Neural crest cell (in vitro differentiated cells): ENCODE measurements at places on chromosomes 1 and 21. TPM values are rescaled to one million over a fixed set of nuclear protein-coding genes. Genes with fewer than 3 reads are reported as not detected.
A peak's percentile ranks its signal among the peaks of the same experiment; 100 is the strongest.

Gene KRTAP13-2
- total RNA-seq: not detected in 2 replicates

DNA sequence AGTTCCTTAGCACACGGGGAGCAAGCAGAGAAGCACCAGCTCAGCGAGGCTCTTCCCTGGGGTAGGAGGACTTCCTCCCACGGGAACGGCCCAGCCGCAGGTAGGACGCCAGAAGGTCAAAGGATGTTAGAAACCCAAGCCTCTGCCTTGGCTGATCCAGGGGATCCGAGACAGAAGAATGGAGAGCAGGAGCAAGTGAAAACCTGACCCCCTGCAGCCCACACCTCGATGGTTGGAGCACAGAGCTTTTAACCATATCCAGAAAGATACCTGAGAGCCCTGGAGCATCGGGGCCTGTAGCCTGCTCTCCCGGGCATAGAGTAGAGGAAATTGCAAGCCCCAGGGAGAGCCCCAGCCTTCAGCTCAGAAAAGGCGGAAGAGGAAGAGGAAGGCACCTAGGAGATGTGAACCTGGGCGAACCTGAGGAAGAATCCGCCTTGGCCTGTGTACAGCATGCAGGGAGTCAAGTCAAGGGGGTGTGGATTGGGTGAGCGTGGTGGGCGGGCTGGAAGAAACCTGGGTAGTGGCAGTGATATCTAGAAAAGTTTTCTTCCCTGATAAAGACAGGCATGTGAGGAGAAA lies 76.3 kb downstream of the PSMG1 start:
- no peak for DNase-seq

DNA sequence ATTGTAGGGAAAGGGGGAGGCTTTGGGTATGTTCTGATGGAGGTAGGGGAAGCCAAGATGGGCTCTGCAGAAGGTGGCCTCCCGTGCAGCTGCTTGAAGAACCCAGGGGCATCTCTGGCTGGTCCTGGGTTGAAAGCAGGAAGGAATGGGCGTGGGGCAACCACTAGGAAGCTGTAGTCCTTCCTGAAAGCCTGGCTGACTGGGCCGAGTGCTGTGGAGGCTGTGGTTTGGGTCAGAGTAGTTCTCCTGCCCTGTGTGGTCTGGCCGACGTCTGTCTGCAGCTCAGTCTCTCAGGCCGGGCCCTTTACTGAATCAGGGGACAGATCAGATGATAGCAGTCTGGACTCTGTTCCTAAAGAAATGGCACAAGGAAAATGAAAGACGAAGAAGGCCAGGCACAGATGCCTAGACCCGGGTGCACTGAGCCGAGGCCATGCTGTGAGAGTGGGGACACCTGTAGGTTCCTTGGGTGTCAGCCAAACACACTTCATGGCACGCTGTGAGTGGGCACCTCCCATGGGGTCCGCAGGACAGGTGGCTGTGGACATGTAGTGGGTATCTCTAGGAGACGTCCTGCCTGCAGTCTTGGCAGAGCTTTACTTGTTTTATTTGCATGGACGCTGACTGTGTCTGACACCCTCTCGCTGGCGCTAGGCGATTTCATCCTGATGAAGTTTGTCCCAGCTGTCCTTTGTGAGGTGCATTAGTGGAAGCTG lies 87.0 kb downstream of the POFUT2 start:
- no peak for DNase-seq

DNA sequence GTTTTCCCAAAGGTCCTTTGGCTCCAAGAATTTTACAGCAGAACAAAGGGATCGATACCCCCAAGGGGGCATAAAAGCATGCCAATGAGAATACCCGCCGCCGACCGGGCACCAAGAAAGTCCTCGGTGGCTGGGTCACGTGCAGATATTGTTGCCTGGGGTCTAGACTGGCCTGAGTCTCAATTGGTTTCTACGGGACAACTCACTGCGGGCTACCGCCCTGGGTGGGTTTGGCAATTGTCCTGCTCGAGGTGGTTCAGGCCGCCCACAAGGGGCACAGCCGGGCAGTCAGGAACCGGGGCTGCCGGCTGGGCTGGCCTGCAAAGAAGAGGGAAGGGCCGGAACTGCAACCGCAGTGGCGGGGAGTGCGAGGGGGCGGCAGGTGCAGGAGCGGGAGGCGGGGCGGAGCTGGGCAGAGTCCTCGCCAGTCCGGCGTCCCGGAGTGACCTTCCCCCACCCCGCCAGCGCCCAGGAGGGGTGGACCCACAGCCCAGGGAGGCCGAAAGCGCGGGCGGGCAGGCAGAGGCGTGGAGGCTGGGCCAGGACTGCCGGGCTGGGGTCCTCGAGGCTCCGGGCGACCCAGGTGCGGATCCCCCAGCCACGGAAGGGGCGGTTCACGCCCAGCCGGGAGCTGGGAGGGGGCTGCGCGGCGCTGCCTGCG lies 926 bp upstream of the ATP1B1 start:
- DNase-seq: no peak

Gene FLG2
- total RNA-seq: not detected in 2 replicates

DNA sequence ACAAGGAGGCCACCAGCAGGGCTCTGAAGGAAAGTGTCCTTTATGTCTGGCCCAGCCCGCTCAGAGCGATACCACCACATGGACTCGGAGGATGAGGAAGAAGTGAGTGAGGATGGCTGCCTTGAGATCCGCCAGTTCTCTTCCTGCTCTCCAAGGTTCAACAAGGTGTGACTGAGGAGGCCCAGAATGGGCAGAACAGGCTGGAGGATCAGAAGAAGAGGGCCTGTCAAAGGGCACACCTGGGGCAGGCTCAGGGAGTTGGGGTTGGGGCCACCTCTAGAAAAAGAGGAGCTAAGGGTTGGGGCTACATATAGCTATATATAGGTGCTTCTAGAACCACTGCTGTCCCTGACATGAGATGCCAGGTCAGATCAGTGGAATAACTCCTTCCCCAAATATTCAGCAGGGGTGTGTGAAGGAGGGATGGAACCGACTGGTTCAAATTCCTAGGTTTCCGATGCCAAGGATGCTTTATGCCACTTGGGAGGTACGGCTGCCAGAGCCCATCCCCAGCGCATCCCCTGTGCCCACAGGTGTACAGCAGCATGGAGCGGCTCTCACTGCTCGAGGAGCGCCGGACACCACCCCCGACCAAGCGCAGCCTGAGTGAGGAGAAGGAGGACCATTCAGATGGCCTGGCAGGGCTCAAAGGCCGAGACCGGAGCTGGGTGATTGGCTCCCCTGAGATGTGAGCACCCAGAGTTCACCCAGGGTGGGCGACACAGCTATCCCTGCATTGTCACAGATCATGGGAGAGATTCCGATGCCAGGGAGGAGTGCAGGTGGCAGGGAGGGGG lies 102.2 kb downstream of the PIK3R3 start:
- no peak for DNase-seq

Gene COL8A2
- total RNA-seq: 0.09 TPM in 2 replicates

GRCh38 chr1:15350151-15350550 lies 59.5 kb upstream of the EFHD2 start:
- DNase-seq: no peak

Gene ARID4B
- 43.6 and 46.0 TPM in 2 replicates for total RNA-seq

Gene KRTAP19-3
- not detected in 2 replicates for total RNA-seq

DNA sequence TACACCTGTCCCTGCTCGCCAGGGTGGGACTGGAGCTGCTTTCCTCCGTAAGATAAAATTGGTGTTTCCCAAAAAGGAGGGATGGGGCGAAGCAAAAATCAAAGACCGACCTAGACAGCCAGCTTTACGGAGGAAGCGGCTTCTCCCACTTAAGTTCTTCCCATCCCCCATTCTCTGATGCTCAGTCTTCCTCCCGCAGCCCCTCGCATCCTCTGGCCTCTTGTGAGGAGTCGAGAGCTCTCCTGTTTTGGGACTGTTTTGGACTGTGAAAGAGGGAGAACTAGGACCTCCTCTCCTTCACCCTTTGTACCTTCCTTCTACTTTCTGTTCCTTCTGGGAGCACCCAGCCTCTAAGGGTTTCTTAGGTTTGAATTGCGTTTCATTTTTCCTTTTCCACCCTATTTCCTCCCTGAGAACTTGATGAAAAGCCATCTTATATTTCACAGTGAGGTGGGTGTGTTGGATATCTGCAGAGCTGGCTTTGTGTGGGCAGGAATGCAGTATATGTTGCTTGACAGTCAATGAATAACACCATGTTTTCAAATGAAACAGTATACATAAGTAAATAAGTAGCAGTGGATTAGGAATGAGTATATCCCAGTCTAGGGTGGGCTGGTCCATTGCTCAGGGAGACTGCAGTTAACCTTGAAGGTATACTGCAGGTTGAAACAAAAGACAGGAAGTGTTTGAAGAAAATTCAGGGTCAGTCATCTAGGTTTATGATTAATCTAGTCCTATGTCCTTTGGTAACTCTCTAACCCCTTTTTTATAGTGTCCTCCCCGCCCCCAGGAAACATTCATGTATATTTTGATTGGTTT lies 848 bp downstream of the CTTNBP2NL start:
- no peak for DNase-seq

DNA sequence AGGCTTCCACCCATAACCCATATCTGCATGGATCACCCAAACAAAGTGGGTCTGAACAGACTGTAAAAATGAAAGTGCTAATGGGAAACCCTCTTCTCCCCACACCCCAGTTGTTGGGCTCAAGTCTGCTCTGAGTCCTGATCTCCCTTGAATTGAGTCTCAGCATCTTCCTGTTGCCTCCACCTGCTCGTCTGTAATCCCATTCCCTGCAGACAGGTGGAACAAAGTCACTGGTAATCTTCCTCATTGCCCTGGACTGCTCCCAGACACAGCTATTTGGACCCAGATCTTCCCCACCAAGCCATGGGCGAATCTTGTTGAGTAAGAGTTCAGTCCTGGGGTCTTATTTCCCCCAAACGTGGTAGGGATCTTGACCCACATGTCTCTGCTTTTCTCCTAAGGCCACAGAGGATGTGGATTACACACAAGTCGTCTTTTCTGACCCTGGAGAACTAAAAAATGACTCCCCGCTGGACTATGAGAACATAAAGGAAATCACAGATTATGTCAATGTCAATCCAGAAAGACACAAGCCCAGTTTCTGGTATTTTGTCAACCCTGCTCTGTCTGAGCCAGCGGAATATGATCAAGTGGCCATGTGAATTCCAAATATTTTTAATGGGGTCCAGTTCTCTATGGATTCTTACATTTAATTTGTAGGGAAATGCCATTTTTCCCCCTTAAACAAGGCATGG lies 15.7 kb downstream of the AVPR1B start:
- no peak for DNase-seq

Gene GBP7
- not detected in 2 replicates for total RNA-seq

GRCh38 chr1:112344754-112345423 lies 51.1 kb upstream of the CTTNBP2NL start:
- no peak for DNase-seq

Gene RNU1-4
- 2,478 and 3,042 TPM in 2 replicates for total RNA-seq

GRCh38 chr1:46605232-46605631 lies 1.2 kb upstream of the MKNK1 start:
- DNase-seq: no peak

GRCh38 chr1:165703648-165704047 lies 5.3 kb upstream of the ALDH9A1 start:
- no peak for DNase-seq

Gene WDR64
- 0.32 TPM in 1 of 2 replicates, not detected in the other for total RNA-seq

GRCh38 chr1:168443899-168444298 lies 99.9 kb downstream of the XCL2 start:
- DNase-seq: no peak

GRCh38 chr1:55695552-55695951 lies 480.4 kb upstream of the USP24 start:
- no peak for DNase-seq

DNA sequence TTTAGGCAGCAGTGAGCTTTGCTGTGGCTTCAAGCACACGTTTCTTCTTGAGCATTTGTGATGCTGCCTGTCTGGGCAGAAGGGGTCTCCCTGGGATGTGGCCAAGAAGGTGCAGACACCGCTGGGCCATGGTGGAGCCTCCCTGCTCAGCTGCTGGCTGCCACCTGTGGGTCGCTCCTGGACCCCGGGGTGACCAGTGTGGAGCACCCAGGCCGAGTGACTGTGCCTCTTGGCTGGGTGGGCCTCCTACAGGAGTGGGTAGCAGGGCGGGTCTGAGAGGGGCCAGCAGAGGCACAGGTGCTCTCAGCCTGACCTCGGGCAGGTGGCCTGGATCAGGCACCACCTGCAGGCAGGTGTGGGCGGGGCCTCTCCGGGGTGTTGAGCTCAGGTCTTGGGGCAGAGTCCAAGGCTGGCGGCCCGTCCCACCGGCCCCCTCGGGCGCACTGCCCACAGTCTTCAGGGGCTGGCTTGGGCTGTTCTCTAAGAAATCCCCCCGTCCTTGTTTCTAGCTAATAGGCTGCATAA lies 42.0 kb upstream of the COL6A1 start:
- DNase-seq: no peak

Gene SLC16A4
- 0.96 and 1.8 TPM in 2 replicates for total RNA-seq

DNA sequence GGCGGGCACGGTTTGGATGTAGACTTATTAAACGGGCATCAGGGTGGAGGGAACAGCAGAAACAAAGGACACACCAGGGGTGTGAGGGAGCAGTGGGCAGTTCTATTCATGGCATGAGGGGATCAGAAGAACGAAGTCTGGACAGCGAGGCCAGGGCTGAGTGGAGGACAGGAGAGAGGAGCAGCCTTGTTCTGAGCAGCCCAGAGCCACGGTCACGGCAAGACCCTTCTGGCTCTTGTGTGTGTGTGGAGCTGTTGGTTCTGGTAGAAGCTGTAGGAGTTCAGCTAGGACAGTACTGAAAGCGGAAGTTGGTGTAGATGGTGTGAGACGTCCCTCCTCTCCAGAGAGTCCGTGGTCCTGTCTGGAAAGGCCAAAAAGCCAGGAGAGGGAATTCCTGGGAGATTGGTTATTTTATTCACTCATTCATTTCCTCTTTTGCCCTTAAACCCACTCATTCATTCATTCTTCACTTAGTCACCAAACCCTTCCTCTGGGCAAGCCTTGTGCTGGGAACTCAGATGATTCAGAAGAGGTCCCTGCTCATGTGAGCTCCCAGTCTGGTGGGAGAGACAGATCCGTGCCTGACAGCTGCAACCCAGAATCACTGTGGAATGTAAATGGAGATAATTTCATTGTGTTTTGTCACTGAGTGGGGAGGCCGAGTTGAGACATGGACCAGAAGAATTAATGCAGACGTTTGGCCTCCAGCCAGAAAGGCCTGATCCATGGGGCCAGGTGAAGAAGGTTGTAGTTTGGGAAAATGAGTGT lies 4.1 kb upstream of the ACOT11 start:
- no peak for DNase-seq

- DNase-seq: no peak
Measured at GRCh38 chr1:16120940-16121410, 34.9 kb downstream of the EPHA2 start.

- DNase-seq: no peak
Measured at GRCh38 chr1:199396456-199396855, 631.1 kb upstream of the NR5A2 start.

Gene NUF2
- total RNA-seq: 45.9 and 48.4 TPM in 2 replicates

- DNase-seq: no peak
Measured at GRCh38 chr1:209885403-209886218, 52.4 kb upstream of the SYT14 start.

GRCh38 chr1:87058343-87058649 lies 143.9 kb downstream of the HS2ST1 start:
- no peak for DNase-seq

Gene CFAP107
- total RNA-seq: not detected in 2 replicates

- peak; percentile 54 for DNase-seq
Measured at GRCh38 chr1:60281360-60281932, 207.9 kb upstream of the C1orf87 start.

Gene ZNF436
- total RNA-seq: 9.2 and 10.0 TPM in 2 replicates

Gene LYSMD1
- 11.2 and 11.9 TPM in 2 replicates for total RNA-seq

- DNase-seq: no peak
Measured at GRCh38 chr1:206005778-206006180, 2.6 kb upstream of the RAB7B start.
